Transverse colon (tissue), 4 donors: ENCODE measurements at places on chromosomes 6 and 20. TPM values are rescaled to one million over a fixed set of nuclear protein-coding genes. Genes with fewer than 3 reads are reported as not detected.

MYL9 gene
- 227 TPM for total RNA-seq

KCNK17 gene
- 0.96 TPM for total RNA-seq

SLC22A1 gene
- total RNA-seq: 0.40 TPM

DNA sequence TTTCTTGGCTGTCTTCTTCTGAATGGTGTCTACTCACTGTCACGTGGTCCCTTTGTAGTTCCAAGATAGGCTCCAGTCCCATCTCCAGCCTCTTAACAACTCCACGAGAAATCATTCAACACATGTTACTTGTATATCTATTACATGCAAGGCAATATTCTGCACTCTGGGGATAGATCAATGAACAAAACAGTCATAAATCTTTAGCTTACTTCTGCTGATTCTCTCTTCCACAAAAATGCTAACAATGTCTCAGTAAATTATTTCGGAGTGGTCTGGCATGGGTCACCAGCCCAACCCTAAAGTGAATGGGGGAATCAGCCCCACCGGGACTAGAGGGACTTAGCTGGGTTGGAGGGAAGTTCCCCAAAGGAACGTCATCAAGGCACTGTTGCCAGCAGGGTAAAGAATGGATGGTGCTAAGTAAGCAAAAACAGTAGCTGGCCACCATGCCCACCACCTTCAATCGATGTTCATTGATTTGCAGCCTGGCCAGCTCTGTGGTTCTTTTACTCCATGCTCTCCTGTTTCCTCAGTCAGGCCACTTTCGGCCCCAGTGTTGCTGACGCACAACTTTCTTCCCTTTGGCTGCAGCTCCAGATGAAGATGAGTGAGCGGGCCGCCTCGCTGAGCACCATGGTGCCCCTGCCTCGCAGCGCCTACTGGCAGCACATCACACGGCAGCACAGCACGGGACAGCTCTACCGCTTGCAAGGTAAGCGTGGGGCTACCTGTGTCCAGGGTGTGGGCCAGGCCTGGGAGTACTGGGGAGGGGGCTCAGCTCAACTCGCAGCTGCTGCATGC lies 167.7 kb downstream of the DOK5 start:
- no peak for DNase-seq

- DNase-seq: no peak
These were observed 46.9 kb upstream of the QKI start for GRCh38 chr6:163367497-163368183.

DNA sequence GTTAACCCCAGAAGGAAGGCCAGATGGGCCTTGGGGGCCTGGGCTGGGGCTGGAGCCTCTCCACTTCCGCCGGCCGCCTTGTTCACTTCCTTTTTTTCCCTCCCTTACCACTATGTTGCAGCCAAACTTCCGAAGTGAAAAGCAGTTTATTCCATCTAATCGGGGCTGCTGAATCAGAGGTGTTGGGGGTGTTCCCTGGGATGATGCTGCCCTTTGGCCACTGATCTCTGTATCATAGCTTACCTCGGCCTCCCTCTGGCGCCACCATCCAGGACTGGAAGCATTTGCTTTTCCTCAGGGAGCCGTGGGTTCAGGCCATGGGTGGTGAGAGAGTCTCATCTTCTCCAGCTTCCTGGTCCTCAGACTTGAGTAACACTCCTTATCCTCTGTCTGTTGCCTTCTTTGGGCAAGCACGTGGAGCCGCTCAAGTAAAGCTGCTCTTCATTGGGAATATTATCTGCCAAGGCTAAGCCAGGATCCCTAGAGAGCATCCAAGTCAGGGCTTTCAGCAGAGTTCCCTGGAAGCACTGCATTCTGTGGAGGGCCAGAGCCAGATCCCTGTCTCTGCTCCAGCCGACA lies 39.6 kb downstream of the SLX4IP start:
- no peak for DNase-seq

PGBD1 gene
- 3.2 TPM for total RNA-seq

GRCh38 chr6:21384216-21384615 lies 209.3 kb upstream of the SOX4 start:
- no peak for DNase-seq

RIPOR2 gene
- total RNA-seq: 16.7 TPM

DNA sequence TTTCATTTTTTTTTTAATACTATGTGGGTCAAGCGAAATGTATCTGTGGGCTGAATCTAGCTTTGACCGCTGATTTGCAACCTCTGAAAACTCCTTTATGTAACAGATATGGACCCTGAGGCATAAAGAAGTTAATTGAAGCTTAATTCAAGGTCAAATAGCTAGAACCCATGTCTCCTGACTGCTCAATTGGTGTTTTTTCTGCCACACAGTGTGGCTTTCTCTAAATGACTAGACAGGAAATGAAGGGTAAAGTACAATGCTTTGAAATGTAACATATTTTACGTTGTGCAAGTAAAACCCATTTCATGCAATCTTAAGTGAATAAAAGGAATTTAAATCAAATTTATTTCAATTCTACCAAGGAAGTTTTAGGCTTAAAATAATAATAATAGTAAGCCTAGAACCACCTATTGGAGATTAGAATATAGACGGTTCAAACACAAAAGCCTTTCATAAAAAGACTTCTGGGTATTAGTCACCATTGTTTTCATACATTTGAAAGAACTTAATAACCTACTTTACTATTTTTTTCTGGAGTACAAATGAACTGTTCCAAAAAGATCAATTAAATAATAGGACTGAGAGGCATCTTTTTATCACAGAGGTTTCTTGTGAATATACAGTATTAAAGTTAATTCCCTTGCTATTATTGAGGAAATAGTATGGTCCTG lies 279.8 kb downstream of the EPHA7 start:
- no peak for DNase-seq

- DNase-seq: no peak
These were observed 515.2 kb upstream of the ARID1B start for GRCh38 chr6:156262014-156262413.

POU3F2 gene
- total RNA-seq: not detected

FNDC1 gene
- 14.2 TPM for total RNA-seq

GRCh38 chr6:6405031-6405430 lies 84.6 kb upstream of the F13A1 start:
- DNase-seq: no peak

GRCh38 chr6:82270881-82271635 lies 23.5 kb upstream of the IBTK start:
- no peak for DNase-seq

SYCP2L gene
- 0.95 TPM for total RNA-seq

GRCh38 chr6:39312912-39313525 lies 1.2 kb downstream of the KCNK17 start:
- no peak for DNase-seq

- DNase-seq: no peak
These were observed 52.3 kb downstream of the HBS1L start for GRCh38 chr6:135002229-135002844.

- DNase-seq: no peak
These were observed 17.3 kb downstream of the PLN start for GRCh38 chr6:118565311-118565960.

LTA gene
- total RNA-seq: not detected

DNA sequence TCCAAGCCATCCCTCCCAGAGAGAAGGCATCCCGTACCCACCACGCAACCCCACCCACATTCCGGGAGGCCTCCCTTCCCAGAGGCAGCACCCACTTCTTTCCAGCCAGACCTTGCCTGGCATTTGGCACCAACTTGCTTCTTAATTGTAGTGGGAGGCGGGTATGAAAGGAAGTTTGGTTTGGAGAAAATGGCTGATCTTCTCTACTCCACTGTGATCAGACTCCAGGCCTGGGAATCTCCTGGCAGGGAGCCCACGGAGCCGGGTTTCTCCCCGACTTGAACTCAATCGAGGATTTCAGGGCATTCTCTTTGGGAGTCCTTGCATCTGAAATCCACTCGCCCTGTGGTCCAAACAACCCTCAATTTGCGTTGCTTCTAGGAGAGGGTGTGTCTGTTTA lies 107.1 kb downstream of the ZDHHC14 start:
- no peak for DNase-seq

SYNDIG1 gene
- total RNA-seq: 0.32 TPM

DNA sequence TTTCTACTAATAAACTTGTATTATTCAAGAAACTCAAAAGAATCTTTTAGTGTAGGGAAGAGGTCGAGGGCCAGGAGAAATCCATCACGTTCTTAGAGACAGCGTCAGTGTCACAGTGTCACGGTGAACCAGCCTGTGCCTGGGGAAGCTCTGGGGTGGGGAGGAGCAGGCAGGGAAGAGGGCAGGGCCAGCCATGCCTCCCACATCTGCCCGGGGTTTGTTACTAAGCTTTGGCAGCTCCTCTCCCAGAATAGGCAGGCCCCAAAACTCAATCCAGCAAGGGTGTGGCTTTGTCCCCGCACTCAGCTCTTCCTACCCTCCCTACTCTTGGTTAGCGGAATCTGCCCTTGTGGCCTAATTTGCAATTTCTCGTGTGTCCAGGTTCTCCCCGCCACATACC lies 72.9 kb downstream of the TCP11 start:
- no peak for DNase-seq

DNA sequence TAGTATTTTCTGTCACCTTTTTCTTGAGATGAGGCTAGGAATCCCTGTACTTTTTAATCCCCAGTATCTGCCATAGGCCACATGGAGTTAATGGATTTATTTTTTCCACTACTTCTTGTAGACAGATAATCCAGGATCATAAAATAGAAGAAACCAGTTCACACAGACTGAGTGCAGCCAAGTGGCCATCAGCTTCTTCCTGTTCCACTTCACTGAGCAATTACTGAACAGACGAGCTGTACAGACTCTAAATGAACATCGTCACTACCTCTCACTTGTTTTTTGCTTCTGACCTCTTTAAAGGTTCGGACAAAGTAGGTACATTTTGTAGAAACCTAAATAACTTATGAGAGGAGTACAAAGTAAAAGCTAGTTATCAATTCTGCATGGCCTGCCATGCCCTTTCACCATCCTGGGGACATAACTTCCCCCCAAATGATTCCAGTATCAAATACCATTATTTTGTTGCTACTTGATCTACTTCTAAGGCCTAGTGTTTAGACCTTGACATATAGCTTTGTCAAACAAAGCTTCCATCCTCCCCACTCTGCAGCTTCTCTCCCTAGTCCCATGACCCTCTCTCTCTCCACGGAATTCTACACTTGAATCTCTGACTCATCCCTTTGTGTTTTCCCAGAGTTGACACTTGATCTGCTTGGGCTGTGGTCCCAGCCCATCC lies 34.4 kb upstream of the ARHGAP18 start:
- no peak for DNase-seq

DNA sequence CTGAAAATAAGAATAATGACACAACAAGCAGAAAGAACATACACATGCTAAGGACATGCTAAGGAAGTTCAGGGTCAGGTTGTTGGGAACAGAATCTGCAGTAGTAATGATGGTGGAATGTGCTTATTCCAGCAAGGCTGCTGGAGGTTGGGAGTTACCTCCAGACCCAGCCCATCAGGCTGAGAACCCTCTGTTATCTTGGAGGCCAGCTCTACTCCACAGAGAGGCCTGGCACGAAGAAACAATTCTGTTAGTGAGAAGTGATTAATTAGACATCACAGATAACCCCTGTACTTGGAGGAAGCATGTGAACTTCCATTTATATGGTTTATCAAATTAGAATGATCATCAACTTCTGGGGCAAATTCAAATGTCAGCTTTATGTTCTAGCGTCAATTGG lies 22.1 kb upstream of the ARHGAP18 start:
- DNase-seq: no peak

- DNase-seq: no peak
These were observed 32.7 kb upstream of the FANCE start for GRCh38 chr6:35419417-35419816.

- no peak for DNase-seq
These were observed 6.5 kb downstream of the IP6K3 start for GRCh38 chr6:33740204-33740608.

GRCh38 chr6:167079853-167080297 lies 43.0 kb upstream of the CCR6 start:
- DNase-seq: peak; percentile 54

GRCh38 chr6:100440935-100441334 lies 23.8 kb downstream of the SIM1 start:
- DNase-seq: no peak

DNA sequence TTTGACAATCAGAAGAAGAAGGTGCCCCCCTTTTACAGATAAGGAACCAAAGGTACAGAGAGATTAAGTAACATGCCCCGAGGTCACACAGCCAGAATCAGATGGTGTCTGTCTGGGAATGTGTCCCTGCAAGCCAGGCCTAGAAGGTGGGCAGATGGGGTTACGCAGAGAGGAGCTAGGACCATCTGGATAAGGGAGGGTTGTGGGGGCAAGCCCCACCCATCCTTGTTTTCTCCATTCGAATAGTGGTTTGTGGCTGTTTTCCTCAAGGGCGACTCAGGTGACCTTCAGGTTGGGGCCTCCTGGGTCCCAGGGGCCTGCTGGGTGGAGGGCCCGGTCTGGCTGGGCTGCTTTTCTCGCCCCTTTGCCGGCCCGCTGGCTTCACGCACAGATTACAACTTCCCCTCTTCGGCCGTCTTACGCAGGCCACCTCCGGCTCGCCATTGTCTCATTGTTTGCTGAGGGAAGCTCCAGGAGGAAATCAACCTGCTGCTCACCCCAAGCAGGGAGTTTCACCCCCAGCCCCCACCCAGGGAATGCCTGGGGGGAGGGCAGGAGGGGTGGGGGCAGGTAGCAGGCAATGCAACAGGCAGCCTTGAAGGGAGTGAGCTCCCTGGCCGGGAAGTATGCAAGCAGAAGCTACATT lies 30.8 kb upstream of the CSNK2A1 start:
- DNase-seq: no peak
